CD4-positive, alpha-beta T cell treated with Interleukin-6 for 4 hours (primary cell): ENCODE measurements at places on chromosomes 3 and 15.

DNA sequence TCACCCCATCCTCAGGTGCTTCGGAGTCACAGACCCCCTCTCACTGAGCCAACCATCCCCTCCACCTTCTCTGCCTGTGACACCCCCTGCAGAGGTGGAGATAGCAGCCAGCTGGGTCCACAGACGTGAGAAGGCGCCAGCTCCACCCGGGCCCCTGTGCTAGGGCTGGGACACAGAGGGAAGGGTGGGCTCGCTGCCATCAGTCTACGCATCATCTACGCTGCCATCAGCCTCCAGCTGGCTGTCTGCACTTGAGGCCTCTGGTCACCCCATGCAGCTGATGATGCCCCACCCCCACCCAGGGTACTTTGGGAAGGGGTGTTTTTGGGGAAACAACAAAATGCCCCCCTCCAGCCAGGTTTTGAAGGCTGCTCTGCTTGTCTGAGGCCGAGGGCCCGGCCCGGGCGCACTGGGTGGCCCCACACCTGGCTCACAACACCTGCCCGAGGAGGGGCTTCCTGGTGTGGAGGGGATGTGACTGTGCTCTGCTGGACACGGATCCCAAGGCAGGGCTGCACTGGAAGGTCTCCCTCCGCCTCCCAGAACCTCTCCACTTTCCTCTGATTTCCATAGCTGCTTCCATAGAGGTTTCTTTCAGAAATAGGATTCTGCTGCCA lies 163.4 kb upstream of the IQSEC1 start:
- DNase-seq: no peak

DNA sequence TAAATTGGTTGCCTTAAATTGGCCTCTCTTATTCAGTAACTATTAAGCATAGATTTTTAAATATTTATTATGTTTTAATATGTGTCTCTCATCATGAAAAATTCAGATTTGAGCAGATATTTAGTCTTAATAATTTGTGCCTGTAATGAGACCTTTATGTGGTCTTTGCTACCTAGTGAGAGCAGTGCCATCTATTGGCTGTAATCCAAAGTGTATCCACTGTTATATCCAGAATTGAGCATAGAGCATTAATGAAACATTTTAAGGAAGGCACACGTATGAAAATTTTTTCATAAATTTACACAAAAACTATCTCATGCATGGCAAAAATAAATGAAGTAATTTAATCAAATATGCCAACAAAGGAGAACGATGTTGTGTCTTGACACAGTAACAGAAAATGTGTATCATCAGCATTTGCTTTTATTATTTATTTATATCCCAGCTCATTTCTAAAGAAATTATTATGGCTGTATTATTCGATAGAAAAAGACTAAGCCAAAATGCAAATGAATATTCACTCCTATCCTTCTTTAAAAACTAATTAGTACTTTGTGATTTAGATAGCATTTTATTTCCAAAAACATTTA lies 203.5 kb downstream of the RSRC1 start:
- DNase-seq: no peak

DNA sequence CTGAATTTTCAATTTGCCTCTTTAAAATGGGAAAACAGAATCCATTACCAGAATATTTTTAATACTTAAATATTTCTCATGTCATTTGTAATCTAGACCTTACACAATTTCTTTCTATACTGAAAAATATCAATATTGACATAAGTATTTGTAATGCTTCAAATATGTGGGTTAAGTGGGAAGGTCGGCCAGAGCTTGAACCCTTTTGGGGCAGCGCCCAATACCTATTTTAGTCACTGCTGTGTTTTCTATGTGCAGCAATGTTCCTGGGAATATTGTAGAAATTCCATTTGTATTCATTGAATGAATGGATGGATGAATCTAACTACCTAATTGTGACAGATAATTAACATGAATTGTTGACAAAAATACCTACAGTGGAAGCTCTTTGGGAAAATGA lies 459.7 kb upstream of the ZNF717 start:
- no peak for DNase-seq

- no peak for DNase-seq
These were observed 16.3 kb downstream of the TARS3 start for GRCh38 chr15:101707983-101708382.

DNA sequence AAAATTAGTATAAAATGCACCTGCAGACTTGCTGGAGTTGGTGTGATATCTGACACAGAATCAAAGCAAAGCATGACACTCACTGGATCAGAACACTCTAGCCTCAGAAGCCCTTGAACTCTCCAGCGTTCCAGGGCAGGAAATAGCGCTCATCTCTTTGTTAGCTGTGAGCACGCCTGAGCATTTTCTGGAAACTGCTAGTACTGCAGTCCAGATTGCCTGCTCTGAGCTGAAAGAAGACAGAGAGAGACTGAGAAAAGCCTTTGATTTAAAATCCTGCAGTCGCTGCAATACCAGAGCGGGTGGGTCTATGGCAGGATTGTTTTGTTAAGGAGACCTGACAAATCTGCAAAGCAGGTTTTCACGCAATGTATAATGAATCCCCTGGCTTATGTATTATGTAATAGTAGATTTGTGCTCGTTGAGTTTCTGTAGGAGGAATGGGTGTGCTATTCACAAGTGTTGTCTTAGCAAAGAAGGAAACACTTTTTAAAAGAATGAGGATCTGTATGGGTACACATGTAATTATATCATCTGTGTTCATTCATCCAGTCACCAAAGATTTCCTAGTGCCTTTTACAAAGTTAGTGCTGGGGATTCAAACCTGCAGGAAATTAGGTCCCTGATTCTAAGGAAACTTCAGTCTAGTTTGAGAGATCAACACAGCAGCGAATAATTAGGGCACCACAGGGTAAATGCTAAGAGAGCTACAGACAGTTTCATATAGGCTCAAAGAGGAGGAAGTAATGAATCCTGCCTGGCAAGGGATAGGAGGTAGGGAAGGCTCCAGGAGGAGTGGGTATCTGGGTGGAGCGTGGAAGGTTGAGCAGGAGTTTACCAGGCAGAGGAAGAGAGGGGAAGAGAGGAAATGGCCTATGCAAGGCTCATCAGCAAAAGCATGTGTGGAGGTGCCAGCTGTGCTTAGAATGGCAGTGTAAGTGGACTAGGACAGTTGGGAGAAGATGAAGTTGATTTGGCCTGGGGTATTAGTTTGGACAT lies 26.1 kb upstream of the MGLL start:
- no peak for DNase-seq

DNA sequence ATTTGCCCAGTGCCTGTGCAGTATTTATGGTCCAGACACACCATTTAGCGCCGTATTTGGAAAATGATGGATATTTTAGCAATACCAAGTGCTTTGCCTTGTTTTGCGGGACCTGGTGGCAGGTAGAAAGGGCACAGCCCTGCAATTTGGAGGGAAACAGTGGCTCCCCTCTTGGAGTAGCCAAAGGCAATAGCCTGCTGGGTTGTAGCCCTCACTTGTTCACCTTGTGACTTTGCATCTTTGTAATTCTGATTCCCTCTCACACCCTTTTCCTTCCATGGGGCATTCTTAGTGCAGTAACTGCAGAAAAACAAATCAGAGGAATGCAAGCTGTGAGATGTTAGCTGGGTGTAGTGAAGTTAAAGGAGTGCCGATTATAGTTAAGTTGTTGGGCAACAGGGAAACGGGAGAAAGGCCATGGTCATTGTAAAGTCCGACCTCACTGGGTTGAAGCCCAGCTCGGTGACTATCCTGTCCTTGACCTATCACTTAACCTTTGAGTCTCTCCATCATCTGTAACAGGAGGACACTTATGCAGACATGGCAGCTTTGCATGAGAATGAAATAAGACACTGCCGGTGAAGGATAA lies 131.0 kb upstream of the KLHL25 start:
- DNase-seq: no peak

DNA sequence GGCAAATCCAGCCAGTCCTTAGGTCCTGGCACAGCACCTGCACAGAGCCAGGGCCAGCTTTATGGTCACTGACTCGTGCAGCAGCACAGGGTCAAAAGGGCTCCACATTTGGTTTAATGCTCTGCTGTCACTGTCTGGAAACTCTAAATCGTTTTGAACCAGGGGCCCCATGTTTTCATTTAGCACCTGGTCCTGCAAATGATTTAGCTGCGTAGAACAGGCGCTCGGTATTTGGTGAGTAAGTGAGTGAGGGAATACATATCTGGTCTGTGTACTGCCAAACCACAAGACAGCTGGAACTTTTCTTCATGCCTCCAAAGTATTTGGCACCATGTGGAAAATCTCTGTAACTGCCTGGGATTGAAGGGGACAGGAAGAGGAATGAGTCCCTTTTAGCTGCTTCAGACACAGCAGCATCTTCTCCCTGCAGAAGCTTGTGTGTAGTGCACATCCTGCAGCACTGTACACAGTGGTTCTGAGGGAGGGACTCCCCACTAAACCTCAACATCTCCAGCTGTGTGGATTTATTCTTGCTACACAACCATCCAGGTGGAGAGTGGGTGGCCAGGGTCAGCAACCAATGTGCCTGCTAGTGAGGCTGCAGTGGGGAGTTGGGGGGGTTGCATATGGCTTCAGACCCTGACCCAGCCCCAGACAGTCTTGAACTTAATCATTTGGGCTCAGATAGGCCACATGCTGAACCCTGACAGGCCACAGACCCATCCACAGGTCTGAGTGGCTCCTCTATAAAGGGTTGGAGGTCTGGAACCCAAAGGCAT lies 1.1 kb downstream of the SH2D7 start:
- DNase-seq: no peak

GRCh38 chr3:185318141-185318540 lies 44.8 kb upstream of the MAP3K13 start:
- DNase-seq: no peak

GRCh38 chr15:70866982-70867641 lies 13.2 kb upstream of the LARP6 start:
- no peak for DNase-seq

GRCh38 chr3:52430416-52430810 lies 14.5 kb downstream of the SEMA3G start:
- no peak for DNase-seq

DNA sequence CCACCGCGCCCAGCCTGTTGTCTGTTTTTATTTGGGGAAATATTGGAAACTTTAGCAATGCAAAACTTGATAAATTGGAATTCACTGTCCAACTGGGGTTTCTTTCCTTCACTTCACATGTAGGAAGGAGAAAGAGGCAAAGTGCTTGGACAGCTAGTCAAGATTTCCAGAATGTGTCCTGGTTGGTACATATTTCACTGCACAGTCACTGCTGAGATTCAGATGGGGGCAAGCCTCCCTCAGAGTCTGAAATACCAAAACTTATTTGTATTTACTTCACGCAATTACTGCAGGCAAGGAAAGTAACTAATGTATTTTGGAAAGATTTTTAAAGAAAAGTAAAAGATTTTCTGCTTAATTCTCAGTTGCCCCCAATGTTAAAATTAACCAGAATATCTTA lies 21.0 kb downstream of the LRRC31 start:
- no peak for DNase-seq

DNA sequence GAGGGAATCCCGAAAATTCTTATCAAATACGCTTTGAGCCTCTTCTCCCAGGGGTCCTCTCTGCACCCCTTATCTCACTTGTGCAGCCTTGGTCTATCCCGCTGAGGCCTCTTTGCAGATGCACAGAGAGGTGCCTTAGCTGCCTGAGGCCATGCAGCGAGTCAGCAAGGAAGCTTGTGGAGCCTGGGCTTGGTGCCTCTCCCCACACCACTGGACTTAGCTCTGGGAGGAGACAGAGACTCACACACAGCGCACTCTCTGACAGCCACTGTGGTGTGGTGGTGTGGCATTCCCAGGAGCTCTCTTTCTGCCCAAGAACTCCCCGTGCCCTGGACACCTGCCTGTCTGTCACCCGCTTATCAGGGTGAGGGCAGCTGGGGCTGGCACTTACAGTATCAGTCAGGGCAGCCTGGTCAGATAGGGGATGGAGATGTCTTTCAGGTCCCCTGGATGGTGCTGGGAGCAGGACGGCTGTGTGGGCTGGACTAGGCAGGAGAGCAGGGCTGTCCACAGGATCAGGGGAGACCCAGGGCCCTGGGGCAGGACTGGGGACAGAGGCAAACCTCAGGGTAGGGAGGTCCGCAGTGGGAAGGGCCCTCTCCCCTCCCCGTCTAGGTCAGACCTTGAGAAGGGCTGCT lies 10.2 kb upstream of the LINGO1 start:
- no peak for DNase-seq
